Upper lobe of right lung (tissue), 1 donor: ENCODE measurements at places on chromosomes 3 and 15. TPM values are rescaled to one million over a fixed set of nuclear protein-coding genes. Genes with fewer than 3 reads are reported as not detected.

- peak; percentile 84 for DNase-seq
These were observed 8.5 kb upstream of the CX3CR1 start for GRCh38 chr3:39288300-39288808.

GRCh38 chr15:33587773-33588172 lies 277.0 kb downstream of the RYR3 start:
- DNase-seq = no peak

DNA sequence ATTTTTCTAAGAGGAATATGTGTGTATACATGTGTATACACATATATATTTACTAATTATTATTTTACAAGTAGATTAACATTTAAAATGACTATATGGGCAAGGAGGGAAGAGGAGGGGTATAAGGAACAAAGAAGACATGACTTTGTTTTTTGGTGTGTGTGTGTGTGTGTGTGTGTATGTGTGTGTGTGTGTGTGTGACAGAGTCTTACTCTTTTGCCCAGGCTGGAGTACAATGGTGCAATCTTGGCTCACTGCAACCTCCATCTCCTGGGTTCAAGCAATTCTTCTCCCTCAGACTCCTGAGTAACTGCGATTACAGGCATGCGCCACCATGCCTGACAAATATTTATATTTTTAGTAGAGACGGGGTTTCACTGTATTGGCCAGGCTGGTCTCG lies 2.6 kb upstream of the EOGT start:
- DNase-seq = no peak

DNA sequence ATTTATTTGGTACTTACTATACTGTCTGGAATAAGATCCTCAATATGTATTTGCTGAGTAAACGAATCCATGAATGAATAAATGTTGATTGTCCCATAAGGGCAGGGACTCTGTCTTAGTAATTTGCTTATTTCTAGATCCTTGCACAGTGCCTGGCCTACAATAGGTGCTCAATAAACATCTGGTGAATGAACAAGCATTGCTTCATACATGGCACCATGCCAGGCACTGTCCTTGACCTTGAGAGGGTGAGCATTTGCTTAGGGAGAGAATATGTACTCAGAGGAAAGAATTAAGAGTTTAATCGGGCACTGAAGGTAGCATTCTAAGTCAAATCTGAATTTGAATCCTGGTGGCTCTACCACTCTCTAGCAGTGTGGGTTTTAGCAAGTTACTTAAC lies 282.1 kb downstream of the THSD4 start:
- peak; percentile 70 for DNase-seq

GRCh38 chr15:101307897-101308603 lies 13.0 kb upstream of the SNRPA1 start:
- peak; percentile 51 for DNase-seq

GRCh38 chr15:33852570-33852969 lies 115.7 kb upstream of the CHRM5 start:
- no peak for DNase-seq

- no peak for DNase-seq
These were observed 48.9 kb upstream of the TCF12 start for GRCh38 chr15:56869573-56869972.

The HOMER2 gene
- total RNA-seq = 16.4 TPM

The SLC28A1 gene
- not detected for total RNA-seq

The TEX55 gene
- total RNA-seq = not detected

The CACNA1D gene
- 47.2 TPM for total RNA-seq

The C15orf39 gene
- total RNA-seq = 33.3 TPM

The BCL2A1 gene
- total RNA-seq = 91.1 TPM

The MNS1 gene
- total RNA-seq = 0.58 TPM

The ARHGAP31 gene
- total RNA-seq = 117 TPM
